Kasumi-1 (cell line): ENCODE measurements at places on chromosomes 1 and 21.

DNA sequence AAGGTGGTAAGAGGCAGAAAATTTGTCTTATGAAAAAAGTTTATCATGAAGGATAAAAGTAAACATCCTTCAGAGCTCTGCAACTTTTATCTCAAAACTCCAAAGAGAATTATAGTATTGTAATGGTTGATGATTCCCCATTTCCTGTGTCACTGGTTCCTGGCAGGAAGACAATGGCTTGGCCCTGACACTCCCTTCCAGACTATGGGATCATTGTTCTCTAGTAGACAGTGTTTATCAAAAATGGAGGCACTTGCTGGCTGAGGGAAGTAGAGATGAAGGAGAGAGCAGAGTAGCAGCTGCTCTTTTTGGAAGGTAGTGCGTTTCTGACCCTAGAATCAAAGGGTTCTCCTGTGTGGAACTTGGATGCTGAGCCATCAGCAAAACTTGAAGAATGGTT, 145.9 kb upstream of the ATP1B1 start:
- no peak for DNase-seq

- DNase-seq = no peak
Measured at GRCh38 chr1:53572815-53573173, 113.6 kb downstream of the DMRTB1 start.

DNA sequence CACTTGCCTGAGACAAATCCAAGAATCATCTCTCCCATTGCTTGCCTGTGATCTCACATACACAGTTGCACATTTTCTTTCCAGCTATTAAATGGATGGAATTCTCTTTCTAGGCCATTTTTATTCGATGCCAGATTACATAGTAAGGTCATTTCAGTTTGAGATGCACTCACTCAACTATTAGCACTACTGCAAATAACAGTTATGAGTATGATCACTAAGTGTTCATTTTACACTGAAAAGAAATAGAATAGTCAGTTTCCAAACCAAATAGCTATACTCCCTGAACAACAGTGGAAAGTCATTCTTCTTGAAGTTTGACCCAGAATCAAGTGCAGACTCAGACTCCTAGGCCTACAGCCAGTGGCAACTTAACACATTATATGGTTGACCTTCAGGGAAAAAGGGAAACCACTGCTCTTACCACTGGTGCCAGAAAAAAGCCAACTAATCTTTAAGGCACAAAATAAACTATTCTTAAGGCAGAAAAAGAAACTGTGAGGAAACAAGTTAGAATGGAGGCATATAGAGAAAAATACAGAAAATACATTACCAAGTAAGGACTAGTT, 31.5 kb downstream of the WNT2B start:
- no peak for DNase-seq

- no peak for DNase-seq
Measured at GRCh38 chr1:234892642-234893041, 236.0 kb downstream of the TOMM20 start.

DNA sequence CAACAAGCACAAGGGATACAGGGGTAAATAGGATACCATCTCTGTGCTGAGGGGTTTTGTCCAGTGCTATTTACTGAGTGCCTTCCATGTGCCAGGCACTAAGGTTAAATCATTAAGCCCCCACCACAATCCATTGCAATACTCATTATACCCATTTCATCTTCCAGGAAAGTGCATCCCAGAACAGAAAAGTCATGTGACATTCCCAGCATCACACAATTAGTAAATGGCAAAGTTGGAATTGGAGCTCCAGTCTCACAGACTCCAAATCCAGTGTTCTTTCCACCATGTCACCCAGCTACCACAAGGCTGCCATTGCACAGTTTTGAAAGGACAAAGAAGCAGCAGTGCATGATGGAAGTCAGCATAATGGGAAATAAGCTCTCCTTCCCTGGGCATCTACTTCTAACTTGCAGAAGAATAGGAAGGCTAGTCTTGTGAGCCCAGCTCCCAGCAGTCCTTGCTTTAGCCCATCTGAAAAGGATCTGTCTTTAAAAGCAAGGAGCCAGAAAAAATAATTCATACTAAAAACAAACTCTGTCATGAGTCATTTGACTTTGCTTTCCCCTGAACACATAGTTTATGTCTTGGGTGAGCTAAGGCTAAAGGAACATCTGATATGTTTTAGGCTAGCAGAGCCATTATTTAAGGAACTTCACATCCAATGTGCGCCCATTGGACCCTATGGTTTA, 111.4 kb upstream of the HOOK1 start:
- DNase-seq = no peak

- no peak for DNase-seq
Measured at GRCh38 chr1:176055398-176055797, 151.7 kb downstream of the COP1 start.

- no peak for DNase-seq
Measured at GRCh38 chr1:77476475-77476874, 194.7 kb downstream of the AK5 start.

GRCh38 chr1:162004441-162004950, 19.2 kb downstream of the OLFML2B start:
- DNase-seq = no peak

- DNase-seq = no peak
Measured at GRCh38 chr1:1332774-1333480, 1.8 kb downstream of the TAS1R3 start.

GRCh38 chr1:215631489-215631888, 64.4 kb downstream of the KCTD3 start:
- no peak for DNase-seq

DNA sequence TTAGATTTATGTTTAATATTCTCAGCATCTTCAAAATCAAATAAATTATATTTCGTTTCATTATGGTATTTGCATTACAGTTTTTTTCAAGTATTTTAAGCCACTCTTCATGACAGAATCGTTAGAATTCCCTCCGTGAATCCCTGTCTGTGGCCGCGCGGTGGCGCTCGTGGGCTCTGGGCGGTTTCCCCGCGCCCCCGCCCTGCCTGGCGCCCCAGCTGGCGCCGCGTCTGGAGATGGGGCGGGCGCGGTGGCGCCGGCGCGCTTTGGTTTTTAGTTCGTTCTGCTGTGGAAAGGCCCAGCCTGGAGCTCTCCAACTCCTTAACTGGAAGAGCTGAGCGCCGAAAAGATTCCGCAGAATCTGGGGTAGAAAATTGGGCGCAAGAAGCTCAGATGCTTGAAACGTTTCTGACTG, 25.7 kb downstream of the PRMT2 start:
- no peak for DNase-seq

DNA sequence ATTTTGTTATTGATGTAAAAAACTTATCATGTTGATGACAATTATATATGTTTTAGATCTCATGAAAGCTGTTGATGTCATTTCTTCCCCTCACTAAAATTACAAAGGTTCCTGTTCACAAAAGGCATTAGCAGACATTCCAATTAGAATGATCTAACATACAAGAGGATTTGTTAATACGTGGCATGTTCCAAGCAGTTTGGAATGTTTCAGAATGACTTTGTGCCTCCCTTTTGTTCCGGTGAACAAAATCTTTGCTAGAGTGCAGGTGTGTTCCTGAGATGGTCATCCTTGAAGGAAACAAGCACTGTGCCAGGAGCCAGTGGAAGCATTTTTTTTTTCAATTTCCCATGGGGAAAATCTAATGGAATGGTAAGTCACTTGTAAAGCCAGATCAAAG, 108.0 kb upstream of the KCTD3 start:
- DNase-seq = no peak

- DNase-seq = no peak
Measured at GRCh38 chr1:169112241-169112640, 5.8 kb downstream of the ATP1B1 start.
